ENCODE measurements at places on chromosomes 2 and 18.

GRCh38 chr2:104465981-104466380 is 387.9 kb upstream of the POU3F3 start:
- no peak for DNase-seq

GRCh38 chr18:49733896-49734585 is 79.3 kb downstream of the ACAA2 start:
- no peak for DNase-seq

DNA sequence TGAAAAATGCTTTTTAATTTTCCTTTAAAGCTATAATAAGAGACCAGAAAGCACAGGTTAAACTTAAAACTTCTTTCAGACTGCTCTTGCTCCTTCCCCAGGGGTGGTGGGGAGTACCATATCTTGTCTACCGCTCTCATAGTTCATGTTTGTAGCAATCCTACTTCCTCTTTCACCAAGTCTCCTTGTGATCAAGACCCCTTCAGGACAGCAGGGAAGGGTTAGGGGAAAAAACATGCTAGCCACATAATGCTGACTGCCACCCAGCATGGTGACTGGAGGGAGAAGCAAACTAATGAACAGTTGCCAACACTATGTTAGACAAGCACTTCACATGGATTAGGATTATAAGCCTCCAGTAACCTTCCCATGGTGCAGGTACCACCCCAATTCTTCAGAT is 8.6 kb downstream of the MYO5B start:
- DNase-seq = no peak

GRCh38 chr2:120559401-120559800 is 176.3 kb upstream of the GLI2 start:
- no peak for DNase-seq

DNA sequence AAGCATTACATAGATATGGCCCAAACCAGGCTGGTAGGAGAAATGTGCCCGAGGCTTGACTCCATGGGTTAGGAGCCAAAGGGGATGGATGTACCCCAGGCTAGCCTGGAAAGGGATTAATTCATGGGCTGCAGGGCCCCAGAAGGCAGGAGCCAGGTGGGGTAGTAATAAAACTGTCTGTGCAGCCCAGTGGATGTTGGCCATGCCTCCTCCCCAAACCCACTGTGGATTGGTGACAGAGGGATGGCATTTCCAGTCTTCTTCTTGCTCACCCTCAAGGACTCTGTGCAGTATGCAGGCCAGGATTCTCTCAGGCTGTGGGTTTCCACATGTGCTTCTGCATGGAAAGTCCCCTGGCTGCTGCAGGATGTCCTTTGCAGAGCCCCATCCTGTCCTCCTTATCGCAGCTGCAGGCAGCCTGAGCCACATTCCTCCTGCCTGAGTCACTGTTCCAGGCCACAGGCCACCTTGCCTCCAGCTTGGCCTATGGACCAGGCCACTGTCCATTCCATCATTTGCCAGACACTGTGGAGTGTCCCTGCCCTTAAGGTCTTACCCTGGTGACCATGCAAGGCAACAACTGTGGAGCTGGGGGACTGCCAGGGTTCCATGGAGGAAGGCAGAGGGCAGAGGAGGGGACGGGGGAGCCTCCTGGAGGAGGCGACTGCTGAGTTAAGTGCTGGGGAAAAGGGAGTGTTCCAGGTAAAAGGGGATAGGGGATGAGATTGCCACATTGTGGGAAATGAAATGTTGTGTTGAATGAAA is 38.9 kb downstream of the INO80C start:
- DNase-seq = no peak

GRCh38 chr2:73842739-73843019 is 13.9 kb downstream of the STAMBP start:
- DNase-seq = no peak

DNA sequence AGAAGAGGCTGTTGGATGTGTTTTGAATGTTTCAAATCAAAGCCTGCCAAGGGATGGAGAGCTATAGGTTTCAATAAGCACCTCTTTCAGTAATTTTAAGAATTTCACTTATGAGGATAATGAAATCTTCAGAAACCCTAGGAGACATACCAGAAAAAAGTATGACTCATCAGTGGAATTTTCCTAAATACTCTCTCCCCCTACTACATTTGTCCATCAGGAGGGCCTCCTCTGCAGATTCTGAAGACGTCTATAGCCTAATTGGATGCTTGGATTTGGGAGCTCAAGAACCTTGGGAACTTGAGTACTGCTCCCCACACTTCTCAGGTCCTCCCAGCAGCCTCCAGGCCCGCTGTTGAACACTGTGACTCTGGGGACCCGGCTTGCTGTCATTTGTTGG is 374.3 kb downstream of the SLC4A3 start:
- DNase-seq = no peak

GRCh38 chr2:230941202-230942180 is 16.4 kb upstream of the GPR55 start:
- no peak for DNase-seq

GRCh38 chr2:84946204-84947009 is 24.6 kb upstream of the KCMF1 start:
- DNase-seq = no peak

- peak; percentile 36 for DNase-seq
Observed at GRCh38 chr2:136932700-136933099, 167.4 kb downstream of the THSD7B start.

DNA sequence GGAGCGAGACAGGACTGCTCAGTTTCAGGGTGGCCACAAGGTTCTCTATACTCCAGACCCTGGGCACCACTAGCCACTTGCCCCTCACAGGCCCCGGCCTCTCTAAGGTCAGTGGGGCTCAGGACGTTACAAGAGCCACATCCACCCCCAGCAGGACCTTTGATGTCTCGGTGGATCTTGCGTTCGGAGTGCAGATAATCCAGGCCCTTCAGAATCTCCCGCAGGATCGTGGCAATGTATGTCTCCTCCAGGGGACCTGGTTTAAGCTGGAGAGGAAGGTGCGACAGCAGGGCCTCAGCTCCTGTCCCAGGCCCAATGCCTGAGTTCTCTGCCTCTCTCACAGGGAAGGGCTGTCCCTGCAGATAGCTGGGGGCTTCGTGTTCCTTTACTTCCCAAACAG is 8.4 kb downstream of the STK25 start:
- DNase-seq = no peak

DNA sequence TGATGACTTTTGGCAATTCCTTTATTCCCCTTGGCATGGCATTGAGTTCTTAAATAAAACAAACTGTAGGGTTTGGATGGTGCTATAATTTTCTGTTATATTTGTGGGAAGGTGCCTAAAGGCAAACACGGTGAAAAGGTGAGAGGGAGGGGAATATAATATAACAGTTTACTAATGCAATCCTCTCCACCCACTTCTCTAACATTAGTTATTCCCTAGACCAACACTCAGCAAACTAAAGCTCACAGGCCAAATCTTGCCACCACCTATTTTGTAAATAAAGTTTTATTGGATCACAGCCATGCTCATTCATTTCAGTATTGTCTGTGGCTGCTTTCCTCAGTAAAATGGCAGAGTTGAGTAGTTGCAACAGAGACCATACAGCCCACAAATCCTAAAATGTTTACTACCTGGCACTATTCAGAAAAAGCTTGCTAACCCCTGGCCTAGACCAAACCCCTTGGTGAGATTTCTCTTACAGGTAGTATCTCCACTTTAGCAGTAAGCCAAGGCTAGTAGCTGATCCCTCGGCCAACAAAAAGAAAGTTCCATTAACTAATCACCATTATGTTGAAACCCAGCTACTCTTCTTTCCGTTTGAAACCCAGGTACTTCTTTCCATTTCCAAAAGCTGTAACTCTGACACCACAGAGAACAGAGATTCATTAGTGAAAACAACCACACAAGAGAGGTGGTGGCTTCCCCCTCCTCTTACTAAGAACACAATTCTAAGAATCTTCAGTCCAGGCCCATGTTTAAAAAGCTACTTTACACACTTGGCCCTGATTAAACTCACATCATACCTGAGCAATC is 136.1 kb upstream of the CHAC2 start:
- no peak for DNase-seq

GRCh38 chr2:239456940-239457339 is 56.1 kb upstream of the HDAC4 start:
- DNase-seq = no peak

DNA sequence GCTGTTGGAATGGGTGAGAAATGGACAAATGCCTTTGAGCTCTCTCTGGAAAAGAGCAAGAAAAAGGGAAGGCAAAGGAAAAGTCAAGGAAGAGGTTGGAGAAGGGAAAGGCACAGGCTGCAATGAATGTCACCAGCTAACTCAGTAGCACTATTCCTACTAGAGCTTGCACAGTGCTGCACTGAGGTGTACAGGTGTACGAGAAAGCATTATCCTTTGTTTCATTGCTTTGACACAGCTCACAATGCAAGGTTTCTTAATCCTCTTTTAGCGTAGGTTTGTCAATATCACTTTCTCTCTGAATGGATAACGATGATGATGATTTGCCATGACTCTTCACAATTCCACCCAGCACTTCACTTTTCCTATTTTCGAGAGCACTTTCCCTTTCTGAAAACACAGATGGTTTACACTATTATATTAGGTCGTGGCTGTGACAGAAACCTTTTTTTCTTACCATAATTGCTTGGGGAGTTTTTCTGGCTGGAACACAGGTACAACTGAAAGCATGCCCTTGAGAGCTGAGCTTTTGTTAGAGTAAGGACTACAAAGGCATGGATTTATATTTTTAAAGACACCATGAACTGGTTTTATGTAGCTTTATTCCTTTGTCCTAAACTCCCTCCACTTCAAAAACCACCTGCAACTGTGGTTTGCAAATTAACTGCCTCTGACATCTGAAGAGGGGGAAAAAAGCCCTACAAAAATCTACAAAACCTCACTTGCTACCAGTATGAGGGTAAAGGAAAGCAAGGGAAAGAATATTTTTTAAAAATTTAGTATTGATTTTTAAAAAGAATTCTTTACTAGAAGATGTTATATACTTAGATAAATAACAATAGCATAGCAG is 265.5 kb downstream of the TGIF1 start:
- no peak for DNase-seq

DNA sequence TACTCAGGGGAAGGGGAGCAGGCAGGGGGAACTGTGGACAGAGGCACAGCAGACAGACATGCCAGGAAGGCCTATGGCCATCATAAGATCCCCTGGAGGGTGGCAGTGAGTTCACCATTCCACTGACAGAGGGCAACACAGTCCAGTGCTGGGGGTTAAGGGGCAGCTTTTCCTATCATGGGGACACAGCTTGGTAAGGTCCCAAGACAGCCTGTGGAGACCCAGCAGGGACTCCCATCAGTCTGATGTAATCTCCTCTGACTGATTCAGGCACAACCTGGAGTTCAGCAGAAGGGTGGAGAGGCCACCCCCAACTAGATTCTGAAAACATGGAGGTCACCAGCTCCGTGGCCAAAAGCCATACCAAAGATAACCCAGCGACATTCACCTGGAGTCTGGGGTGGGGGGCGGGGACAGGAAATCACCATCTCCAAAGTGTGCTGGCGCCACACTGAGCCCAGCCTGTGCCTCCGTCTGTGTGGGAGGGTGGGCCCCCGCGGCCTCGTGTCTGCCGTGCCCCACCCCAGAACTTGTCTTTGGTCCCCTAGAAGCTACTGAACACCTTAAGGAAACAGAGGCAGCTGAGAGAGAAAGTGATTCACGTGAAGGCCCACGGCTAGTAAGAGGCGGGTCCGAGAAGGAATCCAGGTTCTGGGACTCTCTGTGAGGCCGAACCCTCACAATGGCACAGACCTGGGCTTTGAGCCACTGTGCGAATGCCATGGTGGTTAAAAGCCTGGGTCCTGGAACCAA is 28.6 kb downstream of the DNMT3A start:
- no peak for DNase-seq

GRCh38 chr2:162475661-162476060 is 131.7 kb downstream of the GCA start:
- peak; percentile 75 for DNase-seq

- DNase-seq = no peak
Observed at GRCh38 chr2:149562324-149562723, 25.3 kb downstream of the MMADHC start.

- DNase-seq = no peak
Observed at GRCh38 chr2:61326423-61326822, 144.5 kb downstream of the USP34 start.

- DNase-seq = no peak
Observed at GRCh38 chr2:130377491-130377890, 21.6 kb downstream of the PTPN18 start.

GRCh38 chr18:78731016-78731397 is 248.6 kb upstream of the SALL3 start:
- no peak for DNase-seq

DNA sequence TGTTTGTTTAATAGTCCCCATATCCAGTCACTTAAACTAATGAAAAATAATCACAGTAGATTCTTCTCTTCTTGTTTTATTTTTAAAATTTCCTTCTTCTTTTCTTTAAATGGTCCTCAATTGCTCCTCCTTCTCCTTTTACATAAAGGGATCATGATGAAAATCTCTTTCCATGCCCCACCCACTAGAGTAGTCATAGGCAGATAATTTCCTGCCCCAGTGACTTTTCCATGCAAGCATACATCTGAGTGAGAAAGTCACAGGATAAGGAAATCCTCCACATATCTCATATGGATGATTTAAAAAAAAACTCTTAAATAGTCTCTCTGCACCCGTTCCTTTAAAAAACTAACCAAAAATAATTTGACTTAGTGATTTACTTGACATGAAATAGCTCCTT is 552.3 kb upstream of the SETBP1 start:
- no peak for DNase-seq

DNA sequence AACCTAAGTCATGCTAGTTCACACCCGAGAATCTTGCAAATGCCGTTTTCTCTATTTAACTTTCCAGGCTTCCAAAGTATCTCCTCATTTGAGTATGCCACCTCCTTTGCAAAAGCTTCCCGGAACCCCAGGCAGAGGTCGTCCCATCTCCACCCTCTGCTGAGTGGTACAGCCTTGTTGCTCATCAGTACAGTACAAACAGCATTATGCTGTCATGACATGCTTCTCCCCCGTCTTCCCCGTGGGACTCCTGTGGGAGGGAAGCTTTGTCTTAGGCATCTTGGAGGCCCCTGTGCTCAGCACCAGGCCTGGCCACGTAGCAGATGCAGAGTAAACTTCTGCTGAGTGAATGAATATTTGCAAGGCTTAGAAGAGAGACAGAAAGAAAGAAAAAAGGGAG is 102.7 kb downstream of the CDCA7 start:
- DNase-seq = no peak

GRCh38 chr18:7548721-7549120 is 18.4 kb upstream of the PTPRM start:
- no peak for DNase-seq

DNA sequence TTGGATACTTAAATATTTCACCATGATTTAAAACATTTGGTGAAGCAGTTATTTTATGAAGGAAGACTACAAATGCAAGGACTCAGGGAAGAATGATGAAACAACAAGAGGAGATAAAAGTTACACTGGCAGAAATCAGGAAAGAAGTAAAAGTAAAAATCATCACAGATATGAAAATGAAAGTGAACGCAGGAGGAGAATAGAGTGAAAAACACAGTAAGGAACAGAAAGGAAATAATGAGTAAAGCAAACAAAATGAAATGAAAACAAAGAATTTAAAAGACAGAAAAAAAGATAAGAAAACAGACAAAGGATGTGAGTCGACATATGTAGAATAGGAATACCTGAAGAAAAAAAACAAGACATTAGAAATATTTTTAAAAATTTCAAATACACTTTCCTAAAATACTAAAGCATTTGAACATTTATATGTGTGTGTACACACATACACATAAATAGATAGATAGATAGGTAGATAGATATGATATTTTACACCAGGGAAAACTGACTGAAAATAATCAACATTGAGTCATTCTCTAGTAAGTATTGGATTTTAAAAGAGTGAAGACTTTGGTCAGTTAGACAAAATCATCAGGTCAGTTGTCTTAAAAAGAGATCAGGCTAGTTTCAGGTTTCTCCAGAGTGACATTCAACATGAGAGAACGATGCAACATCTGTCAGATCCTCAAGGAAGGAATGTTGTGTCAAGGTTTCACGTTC is 12.1 kb upstream of the KDSR start:
- DNase-seq = no peak

- no peak for DNase-seq
Observed at GRCh38 chr2:176260689-176261088, 8.6 kb upstream of the MTX2 start.

Measured in NCI-H1694 treated with DMSO at 0.1 percent for 48 hours (cell line).